ENCODE measurements at places on chromosomes 11 and 22.

- no peak for DNase-seq
Observed at GRCh38 chr11:47215366-47215910, 664 bp downstream of the DDB2 start.

- peak; percentile 44 for DNase-seq
Observed at GRCh38 chr22:37904572-37905533, 1.2 kb upstream of the MICALL1 start.

GRCh38 chr22:48979482-48979881, 848.2 kb downstream of the BRD1 start:
- DNase-seq: peak; percentile 24

- DNase-seq: no peak
Observed at GRCh38 chr11:131089727-131090245, 173.5 kb upstream of the SNX19 start.

GRCh38 chr22:49519117-49519737, 308.4 kb downstream of the BRD1 start:
- no peak for DNase-seq

GRCh38 chr11:119361056-119361787, 14.7 kb upstream of the MFRP start:
- peak; percentile 43 for DNase-seq

GRCh38 chr11:72688929-72689328, 14.7 kb upstream of the PDE2A start:
- DNase-seq: no peak

DNA sequence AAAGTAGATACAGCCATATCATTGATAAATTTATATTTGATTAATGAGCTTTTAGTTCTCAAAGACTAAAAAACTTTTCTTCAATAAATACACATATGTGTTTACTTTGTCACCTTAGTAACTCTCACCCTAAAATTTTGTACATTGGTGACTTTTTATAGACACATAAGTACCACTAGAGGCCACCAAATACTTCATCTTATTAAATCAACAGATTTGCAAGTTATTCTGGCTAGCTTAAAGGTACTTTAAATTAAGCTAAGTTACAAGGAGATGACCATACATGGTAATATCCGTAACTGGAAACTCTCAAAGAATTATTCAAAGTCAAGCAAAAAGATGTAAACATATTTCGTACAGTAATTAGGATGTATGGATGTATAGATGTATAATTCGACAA, 112.2 kb downstream of the SBF2 start:
- DNase-seq: no peak

DNA sequence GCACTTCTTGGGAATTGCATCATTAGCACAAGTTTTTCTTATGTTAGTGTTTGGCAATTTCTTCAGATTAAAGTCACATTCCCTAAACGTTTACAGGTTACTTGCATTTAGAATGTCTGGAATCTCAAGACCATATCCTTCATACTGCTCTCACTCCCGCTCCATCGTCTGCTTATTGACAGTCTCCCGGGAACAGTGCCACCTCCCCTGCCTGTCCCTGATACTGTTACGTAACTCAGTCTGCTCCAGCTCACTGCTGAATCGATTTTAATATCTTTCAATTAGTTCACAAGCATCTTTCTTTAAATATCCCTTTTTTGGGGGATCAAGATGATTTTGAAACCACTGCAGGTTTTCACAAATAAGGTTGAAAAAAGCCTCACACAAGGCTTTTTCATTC, 48.2 kb downstream of the GLYATL2 start:
- peak; percentile 16 for DNase-seq

DNA sequence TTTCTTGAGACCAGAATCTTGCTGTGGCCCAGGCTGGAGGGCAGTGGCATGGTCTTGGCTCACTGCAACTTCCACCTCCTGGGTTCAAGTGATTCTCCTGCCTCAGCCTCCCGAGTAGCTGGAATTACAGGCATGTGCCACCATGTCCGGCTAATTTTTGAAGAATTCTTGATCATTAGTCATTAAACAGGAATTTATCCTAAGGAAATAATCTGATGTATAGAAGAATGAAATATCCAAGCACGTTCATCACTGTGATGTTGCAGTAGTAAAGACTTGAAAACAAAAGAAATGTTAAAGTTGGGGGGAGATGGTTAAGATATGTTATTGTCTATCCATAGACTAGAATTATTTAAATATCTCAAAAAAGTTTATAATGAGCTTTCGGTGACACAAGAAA, 23.6 kb downstream of the CBL start:
- DNase-seq: no peak

GRCh38 chr11:67492801-67493547, 10.1 kb downstream of the AIP start:
- no peak for DNase-seq

DNA sequence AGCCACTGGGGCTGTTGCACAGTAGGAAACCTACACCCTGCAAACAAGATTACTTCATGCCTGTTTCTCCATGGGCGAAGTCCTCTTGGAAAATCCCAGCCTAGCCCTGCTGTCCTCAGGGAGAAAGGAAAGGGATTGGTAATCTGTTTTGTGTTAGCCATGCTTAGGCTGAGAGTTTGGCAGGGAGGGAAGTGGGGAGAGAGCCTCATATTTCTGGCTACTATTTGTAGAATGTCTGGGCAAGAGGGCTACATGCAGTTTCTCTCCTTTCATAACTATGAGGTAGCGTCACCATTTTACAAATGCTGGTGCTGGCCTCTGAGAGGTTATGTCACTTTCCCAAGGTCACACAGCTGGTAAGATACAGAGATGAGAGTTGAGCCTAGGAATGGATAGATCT, 737 bp upstream of the MFRP start:
- DNase-seq: no peak

GRCh38 chr11:30196400-30197206, 34.2 kb upstream of the FSHB start:
- DNase-seq: peak; percentile 74

DNA sequence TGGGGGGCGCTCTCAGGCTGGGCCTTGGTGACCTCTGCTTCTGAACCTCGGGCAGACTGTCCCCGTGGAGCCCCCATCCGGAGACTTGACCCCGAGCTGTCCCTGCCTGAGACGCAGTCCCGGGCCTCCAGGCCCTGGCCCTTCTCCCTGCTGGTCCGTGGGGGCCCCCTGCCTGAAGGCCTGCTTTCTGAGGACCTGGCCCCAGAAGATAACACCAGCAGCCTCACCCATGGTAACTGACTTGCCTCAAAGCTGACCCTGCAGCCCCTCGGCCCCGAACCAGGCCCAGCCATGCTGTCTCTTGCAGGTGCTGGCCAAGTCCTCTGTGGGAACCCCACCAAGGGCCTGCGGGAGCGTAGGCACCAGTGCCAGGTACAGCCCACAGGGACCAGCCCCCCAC, 8.9 kb downstream of the LMNTD2 start:
- no peak for DNase-seq

DNA sequence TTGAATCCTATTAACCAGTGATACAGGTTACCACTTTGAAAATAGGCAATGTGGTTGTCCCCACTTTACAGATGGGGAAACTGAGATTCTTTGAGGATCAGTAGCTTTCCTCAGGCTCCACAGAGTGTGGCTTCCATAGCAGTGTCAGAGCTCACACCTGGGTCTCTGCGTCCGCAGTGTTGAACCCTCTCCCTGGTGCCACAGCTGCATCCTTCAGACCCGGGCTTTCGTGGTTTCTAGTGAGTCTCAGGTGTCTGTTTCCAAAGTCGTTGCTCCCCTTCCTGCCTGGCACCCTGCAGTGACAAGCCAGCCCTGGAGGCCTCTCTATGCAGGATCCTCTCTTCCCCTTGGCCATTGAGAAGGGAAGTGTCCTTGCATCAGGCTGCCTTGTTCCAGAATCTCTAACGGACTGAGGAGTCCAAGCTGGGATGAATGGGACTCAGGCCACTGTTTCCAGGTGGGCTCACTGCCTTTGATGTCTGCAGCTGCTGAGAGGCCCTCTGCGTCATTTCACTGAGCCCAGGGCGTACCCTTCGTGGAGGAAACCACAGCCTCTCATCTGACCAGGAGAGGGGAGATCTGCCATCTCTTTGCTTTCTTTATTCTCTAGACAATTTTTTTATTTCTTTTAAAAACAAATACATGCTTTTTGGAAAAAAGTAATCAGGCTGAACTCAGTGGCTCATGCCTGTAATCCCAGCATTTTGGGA, 48.4 kb upstream of the MICAL2 start:
- no peak for DNase-seq

DNA sequence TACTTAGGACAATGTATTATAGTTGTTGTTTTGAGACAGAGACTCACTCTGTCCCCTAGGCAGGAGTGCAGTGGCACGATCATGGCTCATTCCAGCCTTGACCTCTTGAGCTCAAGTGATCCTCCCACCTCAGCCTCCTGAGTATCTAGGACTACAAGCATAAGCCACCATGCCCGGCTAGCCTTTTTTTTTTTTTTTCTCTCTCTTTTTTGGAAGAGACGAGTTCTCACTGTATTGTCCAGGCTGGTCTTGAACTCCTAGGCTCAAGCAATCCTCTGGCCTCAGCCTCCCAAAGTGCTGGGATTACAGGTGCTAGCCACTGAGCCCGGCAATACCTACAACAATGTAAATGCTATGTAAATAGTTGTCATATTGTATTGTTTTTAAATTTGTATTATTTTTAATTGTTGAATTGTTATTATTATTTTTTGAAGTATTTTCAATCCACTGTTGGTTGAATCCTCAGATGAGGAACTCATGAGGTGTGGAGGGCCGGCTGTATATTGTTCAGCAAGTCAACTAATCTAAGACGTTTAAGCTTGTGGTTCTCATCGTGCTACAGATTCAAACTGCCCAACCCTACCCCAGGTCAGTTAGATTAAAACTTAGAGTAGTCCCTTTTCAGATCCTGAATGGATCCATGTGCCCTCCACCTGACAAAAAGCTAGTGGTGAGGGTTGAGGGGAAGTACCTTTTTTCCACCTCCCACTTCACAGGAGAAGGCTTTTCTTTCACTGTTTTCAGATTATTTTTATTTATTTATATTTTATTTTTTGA, 11.9 kb upstream of the ZNF280A start:
- DNase-seq: no peak

GRCh38 chr11:95373241-95373640, 142.2 kb upstream of the SESN3 start:
- DNase-seq: no peak

All from SK-N-DZ (cell line).